ENCODE measurements at places on chromosomes 5 and 9. TPM values are rescaled to one million over a fixed set of nuclear protein-coding genes. Genes with fewer than 3 reads are reported as not detected.

DNA sequence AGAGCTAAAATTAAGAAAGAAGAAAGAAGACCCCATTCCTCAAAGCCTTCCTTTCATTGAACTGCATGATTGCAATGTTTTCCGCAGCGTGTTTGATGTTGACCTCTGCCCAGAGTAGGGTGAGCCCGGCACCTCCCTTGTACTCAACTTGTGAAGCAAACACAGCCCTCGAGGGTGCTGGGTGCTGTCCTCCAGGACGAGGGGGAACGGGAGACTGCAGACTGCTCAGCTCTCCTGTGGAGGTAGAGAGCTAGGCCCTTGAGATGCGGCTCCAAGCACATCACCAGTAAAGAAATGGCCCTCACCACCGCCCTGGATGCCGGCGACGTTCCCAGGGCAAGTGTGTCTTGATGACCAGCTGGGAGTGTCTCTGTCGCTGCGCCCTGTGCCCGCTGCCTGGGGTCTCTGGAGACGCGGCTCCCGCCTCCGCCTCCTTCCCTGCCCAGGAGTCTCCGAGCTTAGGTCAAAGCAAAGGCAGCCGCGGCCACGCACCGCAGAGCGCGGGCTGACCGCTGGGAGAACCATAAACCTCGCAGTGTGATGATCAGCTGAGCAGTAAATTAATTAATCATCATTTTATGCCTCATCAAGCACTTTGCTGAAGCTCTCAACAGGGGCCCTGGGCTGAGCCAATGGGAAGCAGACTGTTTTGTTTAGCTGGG lies 108.7 kb downstream of the IRX2 start:
- DNase-seq, result no peak

Gene NMUR2
- 0.71 TPM for polyA plus RNA-seq

Gene CYLC2
- not detected for polyA plus RNA-seq

DNA sequence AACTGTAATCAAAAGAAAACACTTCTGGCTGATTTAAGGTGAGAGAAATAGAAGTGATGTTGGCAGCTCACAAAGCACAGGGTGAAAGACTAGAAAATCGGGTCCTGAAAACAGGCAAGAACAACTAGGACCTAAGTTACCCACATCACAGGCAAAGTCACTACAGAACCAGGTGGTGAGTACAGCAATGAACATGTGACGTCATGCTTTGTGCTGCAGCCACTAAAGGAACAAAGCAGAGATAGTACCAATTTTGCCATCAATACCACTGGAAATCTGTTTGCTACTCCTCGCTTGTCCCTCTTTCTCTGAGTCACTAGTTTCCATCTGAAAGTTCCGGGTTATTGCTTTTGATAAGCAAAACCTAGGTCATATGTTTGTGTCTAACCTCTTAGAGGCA lies 326.7 kb downstream of the GABRB2 start:
- DNase-seq, result no peak

GRCh38 chr5:28737682-28738081 lies 1699.3 kb upstream of the CDH9 start:
- no peak for DNase-seq

Gene BTNL9
- 7.6 TPM for polyA plus RNA-seq
